ENCODE measurements at places on chromosomes 6 and 20.

DNA sequence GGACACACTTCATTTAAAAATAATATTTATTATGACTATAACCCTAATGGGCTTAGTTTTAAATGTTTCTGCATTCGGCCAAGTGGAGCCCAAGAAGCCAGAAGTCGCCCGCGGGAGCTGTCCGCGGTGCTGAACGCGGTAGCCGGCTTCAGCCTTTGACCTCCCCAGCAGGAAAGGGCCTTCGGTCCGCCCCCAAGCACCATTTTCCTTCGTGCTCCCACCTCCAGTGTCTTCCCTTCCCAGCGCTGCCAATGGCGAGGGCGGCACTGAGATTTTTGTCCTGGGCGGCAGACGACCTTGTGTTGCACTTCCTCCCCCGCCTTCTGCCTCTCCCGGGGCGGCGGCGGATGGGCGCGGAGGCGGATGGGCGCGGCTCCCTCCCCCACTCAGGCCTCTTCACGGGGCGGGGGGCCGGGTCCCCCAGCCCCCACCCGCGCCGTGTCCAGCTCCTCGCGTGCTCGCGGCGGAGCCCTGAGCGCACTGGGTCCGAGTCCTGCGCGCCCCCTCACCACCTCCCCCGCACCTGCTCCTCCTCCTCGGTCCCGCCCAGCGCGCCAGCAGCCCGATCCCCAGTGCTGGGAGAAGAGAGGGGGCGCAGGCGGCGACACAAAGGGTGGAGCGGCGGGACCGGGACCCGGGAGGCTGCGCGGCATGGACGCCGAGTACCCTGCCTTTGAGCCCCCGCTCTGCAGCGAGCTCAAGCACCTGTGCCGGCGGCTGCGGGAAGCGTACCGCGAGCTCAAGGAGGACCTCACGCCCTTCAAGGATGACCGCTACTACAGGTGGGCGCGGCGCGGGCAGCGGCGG is 23.6 kb upstream of the TMEM181 start:
- peak; percentile 38 for DNase-seq

DNA sequence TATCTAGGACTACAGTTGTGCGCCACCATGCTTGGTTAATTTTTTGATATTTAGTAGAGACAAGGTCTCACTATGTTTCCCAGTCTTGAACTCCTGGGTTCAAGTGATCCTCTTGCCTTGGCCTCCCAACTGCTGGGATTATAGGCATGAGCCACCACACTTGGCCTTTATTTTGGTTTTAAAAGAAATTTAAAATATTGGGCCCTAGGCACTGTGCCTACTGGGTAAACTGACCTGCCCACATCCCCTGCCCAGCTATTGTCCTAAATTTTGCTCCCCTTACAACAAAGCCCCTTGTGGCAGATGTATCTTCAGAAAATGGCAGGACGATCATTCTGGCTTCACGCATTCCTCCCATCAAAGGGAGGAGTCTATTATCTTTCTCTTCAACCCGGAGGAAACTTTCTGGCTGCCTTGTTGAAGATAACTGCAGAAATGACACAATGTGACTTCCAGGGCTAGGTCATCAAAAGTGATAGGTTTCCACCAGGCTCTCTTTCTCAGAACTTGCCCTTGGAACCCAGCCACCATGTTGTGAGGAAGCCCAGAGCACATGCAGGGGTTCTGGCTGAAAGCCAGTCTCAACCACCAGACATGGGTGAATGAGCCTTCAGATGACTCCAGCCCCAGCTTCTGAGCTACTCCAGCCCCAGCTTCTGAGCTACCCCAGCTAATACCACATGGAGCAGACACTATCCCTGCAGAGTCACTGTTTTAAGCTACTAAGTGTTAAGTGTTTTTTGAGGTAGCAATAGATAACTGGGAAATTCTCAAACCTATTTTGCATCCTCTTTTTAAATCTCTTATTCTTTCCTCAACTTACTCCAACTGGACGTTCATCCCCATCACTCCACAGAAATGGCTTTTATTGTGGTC is 4.6 kb upstream of the GUCA1B start:
- DNase-seq = no peak

DNA sequence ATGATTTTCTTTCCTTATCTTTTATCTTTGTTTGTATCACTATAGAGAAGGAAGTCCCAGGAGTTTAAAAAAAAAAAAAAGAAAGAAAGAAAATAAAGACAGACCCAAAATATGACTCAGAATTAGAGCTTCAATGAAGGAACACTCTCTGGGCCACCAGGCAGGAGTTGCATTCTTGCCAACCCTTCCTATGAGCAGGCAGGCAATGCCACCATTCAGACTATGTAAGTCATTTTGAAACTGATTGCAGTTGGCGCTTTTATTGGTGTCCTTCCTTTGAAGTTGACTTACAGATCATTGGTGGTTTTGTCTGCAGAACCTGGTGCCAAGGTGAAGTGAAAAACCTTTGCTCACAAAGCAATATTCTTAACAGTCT is 50.3 kb downstream of the MYB start:
- no peak for DNase-seq

DNA sequence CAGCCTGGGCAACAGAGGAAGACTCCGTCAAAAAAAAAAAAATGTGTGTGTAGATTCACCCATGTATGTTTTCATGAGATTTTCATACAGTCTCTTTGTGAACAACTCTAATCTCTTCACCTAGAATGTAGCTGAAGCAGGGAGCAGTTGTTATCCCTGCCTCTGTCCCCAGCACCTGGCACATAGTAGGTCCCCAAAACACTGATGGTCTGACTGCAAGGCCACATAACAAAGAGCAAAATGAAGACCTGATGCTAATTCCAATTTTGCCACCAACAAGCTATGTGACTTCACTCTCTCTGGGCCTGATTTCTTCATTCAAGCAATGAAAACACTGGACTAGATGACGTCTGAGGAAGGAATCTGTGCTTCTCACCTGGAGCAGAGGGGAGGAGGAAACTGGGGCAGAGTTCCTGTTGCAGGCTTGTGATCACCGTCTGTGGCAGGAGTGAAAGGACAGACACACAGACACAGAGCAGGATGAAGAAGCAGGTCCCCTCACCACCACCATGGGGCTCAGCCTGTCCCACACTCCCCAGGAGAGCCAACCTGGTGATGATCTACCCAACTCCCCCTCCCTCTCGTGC is 4.6 kb downstream of the SLC44A4 start:
- DNase-seq = no peak

- no peak for DNase-seq
Measured at GRCh38 chr6:114718186-114718585, 375.4 kb upstream of the HS3ST5 start.

DNA sequence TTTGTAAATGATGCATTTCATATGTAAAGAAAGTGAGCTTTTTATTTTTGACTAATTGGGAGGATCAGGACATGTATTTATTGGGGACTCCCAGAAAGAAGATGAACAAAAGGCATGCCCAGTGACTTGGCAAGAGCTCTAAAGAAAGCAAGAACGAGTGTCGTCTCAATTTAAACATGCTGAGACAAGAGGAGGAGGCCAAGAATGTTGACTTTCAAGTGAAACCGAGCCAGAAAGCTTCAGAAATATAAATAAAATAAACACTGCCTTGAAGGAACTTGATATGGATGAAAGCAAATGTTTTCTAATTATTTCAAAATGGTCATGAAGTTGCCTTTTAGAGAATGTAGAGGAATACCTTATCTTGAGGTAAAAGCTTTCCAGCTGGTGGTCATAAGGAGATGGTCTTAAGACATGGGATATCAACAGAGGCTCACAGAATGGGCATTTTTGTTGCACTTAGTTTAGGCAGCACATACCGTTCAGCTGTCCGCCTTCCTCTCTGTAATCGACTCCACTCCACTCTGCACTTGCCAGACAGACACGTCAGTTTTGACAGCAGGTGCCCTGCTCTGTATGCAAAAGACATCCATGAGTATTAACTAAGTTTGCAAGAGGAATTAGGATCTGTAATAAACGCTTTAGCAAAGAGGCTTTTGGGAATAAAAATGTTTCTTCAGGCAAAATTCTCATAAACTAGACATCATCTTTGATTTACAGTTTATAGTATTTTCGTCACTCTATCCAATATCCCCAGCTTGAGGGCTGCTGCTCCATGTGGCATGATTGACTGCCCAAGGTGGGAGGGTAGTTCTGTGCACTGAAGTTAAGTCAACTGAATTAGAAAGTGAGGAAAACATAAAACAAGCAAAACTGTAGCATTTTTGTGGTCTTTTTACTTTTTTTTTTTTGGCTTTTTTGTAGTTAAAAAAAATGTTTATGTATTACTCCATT is 613.1 kb downstream of the PKHD1 start:
- no peak for DNase-seq

- DNase-seq = no peak
Measured at GRCh38 chr6:130969791-130970491, 93.1 kb downstream of the EPB41L2 start.

- no peak for DNase-seq
Measured at GRCh38 chr6:147287869-147288271, 83.7 kb downstream of the STXBP5 start.

DNA sequence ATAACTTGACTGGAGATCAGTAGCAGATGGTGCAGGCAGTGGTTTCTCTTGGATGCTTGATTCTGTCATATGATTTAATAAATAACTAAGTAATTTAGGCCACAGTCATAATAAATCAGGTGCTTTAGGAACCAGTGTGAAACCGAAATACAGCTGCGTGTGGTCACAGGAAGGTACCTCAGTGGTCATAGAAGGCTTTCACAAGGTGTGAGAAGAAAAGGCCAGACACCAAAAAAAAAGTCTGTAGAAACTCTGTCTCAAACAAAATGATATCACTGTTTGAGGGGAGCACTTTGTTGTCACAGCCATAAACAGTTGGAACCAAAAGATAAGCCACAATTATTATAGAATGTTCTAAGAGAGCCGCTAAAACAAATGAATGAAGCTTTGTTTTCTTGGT is 56.5 kb downstream of the ARMC2 start:
- DNase-seq = no peak

DNA sequence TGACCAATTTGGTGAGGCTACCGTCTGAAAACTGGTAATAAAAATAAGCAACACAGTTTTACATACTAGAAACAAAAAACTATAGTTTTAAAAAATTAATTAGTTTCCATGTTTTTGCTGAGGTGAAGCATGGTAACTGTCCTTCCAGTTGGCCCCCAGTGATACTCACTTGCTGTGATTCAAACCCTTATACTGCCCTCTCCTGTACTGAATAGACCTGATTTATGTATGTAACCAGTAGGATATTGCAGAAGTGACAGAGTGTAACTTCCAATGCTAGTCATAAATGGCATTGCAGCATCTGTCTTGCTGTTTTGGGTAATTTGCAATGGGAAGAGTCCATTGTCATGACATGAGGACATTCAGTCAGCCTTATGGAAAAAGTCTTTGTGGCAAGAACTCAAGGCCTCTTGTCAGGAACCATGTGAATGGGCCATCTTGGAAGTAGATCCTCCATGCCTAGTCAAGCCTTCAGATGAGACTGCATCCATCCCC is 8.9 kb upstream of the CHD6 start:
- no peak for DNase-seq

DNA sequence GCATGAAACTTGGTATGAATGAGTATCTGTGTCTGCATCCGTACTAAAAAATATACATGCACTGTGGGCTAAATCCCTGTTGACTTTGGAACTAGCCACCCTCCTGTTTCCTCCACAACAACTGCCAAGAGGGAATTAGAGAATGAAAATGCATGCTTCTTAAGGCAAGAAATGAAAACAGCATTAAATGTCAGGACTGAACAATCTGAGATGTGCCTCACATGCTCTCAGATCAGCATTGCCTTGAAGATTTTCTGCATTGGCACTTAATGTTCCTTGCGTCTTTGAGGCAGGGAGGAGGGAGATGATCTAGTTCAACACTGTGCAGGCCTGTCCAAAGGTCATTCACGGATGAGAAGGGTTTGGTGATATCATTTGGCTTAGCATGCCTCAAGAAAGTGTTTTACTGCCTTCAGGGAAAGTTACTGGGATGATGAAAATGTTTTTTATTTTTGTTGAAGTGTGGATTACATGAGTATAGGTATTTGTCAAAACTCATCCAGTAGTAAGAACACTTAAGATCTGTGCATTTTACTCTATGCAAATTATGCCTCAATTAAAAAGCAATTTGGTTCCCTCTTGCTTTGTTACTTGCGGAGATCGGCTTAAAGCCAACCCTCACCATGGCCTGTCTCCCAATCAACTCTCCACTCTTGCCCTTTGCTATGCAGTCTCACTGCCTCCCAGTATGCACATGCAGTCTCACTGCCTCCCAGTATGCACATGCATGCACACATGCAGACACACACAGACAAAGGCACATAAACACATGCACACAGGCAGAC is 47.5 kb upstream of the RIN2 start:
- no peak for DNase-seq

DNA sequence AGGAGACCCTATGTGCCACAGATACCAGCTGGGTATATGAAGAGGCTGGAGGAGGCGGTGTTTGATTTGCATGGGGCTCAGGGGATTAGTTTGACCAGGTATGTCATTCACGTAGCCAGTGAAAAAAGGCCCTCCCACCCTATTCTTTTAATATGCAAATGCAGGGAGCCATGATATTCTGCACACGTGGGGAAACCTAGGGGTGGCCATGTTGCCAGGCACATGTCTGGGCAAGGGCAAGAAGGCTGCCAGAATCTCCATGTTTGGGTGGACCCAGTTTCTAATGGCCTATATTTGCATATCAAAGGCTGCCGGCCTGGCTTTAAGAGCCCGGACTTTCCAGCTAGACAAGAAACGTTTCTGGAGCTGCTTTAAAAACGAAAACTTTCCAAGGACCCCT is 60.4 kb downstream of the SOX4 start:
- DNase-seq = no peak

DNA sequence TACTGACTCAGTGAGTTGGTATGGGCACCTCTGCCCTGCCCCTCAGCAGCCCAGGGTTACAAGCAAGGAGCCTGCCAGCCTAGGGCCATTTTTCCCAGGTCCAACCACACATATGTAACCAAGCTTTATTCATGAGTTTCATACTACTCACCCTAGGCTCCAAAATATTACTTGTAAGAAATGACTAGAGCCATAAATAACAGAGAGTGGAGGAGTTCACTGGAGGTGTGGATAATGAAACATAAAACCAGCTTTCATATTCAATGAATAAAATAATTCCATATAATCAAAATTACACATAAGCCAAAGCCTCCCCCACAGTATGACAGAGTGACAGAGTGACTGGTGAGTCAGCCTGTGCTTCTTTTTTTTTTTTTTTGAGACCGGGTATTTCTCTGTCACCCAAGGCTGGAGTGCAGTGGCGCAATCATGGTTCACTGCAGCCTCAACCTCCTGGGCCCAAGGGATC is 229.8 kb upstream of the SASH1 start:
- DNase-seq = no peak

- DNase-seq = no peak
Measured at GRCh38 chr6:148389086-148389485, 46.4 kb downstream of the SASH1 start.

- DNase-seq = no peak
Measured at GRCh38 chr6:111750753-111751673, 122.2 kb downstream of the FYN start.

GRCh38 chr6:90078513-90079289 is 184.4 kb downstream of the GJA10 start:
- peak; percentile 77 for DNase-seq

- no peak for DNase-seq
Measured at GRCh38 chr20:62413896-62414481, 6.9 kb upstream of the CABLES2 start.

- no peak for DNase-seq
Measured at GRCh38 chr6:24549158-24549557, 54.4 kb downstream of the ALDH5A1 start.

Measured in stimulated activated CD8-positive, alpha-beta memory T cell treated with anti-CD3 and anti-CD28 coated beads, Interleukin-15, amount 100 ng/mL, for 48 hours (primary cell).